Stimulated activated CD4-positive, alpha-beta T cell treated with anti-CD3 and anti-CD28 coated beads, Interleukin-1b, Interleukin-23, amount 100 ng/mL, for 24 hours (primary cell): ENCODE measurements at places on chromosomes 1 and 21.

- no peak for DNase-seq
Measured at GRCh38 chr1:95042286-95042685, 30.5 kb downstream of the ALG14 start.

DNA sequence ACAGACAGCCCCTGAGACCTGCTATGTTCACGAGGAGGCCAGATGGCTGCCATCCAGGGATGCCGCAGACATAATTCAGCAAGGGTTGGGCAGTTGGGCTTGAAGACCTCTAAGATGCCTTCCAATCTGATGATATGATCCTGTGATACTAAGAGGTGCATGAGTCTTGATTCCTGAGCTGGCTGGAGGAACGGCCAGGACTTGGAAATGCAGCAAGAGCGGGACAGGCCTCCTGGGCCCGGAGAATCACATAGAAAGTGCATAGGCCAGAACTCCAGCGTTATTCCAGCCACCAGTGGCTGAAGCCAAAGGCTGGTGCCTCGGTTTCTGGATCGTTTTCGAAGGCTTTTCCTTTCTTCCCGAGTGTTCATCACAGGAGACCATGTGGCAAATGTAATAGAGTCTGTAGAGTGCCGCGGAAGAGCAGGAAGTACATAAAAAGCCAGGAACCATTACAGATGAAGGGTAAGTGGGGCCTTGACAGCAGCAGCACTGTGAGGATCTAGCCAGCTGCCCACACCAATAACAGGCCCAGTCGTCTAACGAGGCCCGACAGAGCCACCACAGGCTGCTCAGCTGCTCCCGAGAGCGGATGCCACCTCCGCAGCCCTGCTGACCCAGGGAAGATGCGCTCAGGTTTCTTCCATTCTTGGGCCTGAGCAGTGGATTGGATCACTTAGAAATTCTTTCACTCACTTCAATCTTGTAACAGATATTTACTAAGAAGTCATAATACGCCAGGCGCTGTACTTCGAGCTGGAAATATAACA is 14.0 kb upstream of the LHX4 start:
- DNase-seq: no peak

DNA sequence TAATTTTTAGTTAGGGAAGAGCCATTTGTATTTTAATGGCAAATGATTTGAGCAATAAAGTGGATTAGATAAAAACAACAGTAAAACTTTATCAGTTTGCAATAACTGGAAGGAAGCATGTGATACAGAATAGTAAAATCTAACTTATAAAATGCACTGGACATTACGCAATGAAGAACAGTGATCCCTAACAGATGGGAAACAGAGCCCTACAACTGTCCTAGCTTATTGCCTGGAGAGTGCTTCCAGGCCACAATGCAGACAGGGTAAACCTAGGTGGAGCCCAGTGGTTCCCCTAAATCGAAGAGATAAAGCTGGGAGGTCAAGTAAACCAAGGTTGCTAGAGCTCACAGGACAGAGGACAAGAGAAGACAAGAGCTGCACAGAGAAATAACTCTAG is 7.0 kb downstream of the OMA1 start:
- DNase-seq: no peak

DNA sequence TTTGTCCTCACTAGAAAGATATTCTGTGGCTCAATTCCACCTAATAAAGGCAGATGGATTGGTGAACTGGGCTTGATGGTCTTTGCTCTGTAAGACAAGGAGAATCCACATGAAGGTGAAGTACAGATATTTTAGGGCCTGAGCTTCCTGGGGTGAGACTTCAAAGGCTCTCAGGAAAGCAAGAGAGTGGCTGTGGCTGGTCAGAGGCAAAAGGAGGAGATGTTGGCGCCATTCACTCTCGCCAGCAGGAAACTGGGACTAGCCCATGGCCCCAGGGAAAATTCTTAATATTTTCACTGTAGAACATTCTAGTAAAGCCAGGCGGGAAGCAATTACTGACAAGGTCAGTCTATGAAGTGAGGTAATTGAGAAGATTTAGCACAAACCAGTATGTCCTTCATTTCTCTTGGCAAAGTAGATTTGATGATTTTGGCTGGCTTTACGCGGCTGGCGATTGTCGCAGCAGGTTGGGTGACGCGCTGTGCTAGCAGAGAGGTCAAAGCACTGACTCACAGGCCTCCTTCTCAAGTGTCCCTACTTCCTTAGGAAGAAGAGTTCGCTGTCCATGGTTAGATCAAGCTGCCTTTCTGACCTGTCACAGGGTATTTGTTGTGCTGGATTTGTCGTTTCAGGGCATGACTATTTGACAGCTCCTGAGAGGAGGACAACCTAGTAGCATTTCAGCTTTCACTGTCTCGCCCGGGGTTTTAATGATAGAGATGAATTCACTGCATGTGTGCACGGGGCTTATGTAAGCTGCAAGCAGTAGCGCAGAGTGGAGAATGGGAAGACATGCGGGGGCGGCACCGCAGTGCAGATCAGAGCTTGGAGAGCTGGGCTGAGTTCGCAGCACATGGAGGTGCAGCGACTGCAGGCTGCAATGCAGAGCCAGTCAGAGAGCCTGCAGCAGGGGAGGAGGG is 32.7 kb downstream of the XCL1 start:
- no peak for DNase-seq

DNA sequence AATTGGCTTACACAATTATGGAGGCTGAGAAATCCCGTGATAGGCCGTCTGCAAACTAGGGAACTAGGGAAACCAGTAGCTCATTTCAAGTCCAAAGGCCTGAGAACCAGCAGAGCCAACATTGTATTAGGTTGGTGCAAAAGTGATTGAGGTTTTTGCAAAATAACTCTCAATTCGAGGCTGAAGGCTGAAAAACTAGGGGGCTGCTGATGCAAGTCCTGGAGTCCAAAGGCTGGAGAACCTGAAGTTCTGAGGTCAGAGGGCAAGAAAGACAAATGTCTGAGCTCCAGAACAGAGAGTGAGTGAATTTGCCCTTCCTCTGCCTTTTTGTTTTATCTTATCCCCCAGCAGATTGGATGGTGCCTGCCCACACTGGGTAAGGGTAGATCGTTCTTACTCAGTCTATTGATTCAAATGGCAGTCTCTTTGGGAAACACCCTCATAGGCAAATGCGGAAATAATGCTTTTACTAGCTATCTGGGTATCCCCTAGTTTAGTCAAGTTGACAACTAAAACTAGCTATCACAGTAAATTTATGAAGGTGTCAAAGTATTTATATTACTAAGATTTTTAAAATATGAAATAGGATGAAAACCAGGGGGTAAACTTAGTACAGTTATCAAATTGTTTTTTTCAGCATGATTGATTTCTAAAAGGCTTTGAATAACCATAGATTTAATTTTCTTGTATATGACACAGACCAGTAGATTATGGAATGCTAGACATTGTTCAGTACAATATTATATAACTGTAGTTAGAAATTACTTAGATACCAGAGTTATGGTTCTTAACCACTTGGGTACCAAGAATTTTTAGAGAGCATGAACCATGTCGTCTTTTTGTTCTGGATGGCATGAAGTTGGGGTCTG is 15.4 kb downstream of the RABGAP1L start:
- no peak for DNase-seq

GRCh38 chr1:235358899-235359298 is 8.3 kb upstream of the TBCE start:
- no peak for DNase-seq
